CD8-positive, alpha-beta memory T cell (primary cell): ENCODE measurements at places on chromosomes 3 and 15.

DNA sequence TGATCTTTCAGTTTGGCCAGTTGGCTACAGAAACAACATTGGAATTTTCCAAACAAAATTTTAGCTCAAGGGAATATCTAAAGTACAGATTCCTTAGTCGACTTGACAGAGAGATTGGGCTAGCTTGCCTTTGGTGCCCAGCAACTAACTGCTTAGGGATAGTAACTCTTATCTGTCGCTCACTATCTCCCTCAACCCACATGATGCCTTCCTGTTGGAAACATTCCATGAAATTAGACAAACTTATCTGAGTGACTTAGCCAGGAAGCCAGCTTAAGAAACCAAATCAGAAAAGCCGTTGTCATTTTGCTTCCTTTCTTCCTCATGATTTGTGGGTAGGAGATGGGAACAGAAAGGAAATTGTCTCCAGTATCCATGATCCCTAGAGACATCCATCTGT, 791.2 kb downstream of the AGBL1 start:
- DNase-seq, result no peak

DNA sequence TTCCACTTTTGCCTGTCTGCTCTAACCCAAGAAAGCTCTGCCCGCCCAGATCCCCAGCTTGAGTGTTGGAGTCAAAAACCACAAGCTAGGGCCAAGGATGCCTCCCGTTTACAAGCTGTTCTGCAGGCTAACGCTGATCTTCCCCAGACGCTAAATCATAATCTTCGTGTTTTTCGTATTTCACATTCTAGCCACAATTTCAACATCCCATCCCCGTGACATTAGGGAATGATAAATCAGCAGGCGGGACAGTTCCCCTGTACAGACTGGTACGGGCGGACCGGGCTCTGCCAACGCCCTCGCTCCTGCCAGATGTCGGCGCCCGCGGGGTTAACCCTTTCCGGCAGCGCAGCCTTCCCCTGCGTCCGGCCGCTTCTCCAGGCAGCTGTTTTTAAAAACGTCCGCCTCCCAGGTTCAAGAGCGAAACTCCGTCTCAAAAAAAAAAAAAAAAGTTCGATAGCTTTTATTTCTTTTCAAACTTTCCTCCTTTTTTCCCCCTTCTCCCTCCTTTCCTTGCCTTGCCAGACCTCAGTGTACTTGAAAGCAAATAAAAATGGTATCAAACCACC, 81.0 kb upstream of the BNC1 start:
- DNase-seq, result no peak

GRCh38 chr3:186247821-186248814, 113.9 kb downstream of the DGKG start:
- DNase-seq, result no peak

DNA sequence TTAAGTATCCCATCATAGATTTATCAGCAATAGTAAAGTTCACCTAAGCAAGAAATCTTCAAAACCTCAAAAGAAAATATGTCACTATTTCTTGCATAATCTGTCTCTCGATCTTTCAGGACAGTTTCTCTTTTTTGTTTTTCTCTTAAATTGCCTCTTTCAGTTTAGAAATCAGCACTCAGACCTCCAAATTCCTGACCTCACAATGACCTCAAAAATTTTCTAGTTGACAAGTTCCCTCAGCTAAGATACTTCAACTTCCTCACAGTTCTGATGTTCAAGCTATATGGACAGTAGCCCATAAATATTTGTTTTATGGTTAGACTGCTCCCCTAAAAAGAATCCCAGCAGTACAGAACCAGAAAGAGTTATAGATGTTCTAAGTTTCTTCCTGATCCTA, 24.1 kb downstream of the SLC24A5 start:
- no peak for DNase-seq

DNA sequence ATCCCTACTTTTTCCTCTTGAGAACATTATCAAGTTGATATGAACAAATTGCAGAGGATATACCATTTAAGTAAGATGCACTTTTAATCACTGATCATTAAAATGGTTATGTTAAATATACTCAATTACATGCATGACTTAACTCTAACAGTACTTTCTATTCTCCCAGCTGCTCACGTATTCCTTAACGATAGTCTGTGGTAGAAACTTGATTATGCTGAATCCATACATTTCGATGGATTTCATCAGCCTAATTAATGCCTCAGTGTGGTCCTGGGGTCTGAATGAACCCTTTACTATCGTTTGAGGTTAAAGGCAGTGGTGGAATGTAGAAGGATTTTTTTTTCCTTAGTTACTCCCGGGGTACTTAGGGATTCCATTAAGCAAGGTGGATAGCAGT, 18.6 kb downstream of the SOX2 start:
- no peak for DNase-seq

DNA sequence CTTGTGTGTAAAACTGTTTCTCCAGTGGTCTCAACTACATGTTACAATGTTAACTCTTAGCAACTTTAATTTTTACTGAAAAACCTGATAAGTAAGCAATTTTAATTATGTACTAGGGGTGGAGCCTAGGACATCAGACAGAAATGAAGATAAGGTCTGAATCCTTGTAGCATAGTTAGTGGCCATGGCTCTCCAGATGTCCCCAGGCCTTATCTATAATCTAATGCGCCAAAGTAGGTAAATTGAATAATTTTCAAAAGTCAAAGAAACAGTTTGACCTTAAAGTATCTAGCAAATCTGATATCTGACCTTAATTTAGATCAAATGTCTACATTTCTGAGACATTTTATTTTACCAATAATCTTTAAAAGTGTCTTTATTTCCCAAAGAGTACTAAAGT, 8.2 kb downstream of the MAGEF1 start:
- DNase-seq, result no peak
